Right lobe of liver (tissue), 6 donors: ENCODE measurements at places on chromosomes 4 and X. TPM values are rescaled to one million over a fixed set of nuclear protein-coding genes. Genes with fewer than 3 reads are reported as not detected.

GRCh38 chr4:185119927-185120630 lies 23.0 kb upstream of the SLC25A4 start:
- no peaks in the 10 kb centered on the region for H3K36me3 ChIP-seq
- no peak for DNase-seq
- no peaks in the 10 kb centered on the region for H3K27me3 ChIP-seq
- H3K4me3 ChIP-seq, result no peak overlapping the region
- no peak overlapping the region for H3K27ac ChIP-seq

Gene USO1
- total RNA-seq, result 43.7 TPM

DNA sequence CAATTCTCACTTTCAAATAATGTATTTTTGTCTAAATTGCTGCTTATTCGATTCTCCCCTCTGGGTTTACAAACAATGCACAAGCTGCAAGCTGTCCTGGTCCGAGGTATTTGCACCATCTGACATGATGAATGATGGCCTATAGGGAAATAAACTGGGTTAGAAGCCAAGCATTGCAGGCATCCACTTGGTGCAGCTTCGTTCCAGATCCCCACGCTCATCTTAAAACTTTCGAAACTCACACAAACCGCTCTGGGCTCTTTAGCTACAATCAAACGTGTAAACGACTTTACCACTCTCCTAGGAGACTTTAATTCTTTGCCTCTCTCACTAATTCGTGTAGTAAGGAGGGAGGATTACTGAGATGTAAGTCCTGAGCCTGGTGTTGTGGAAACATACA lies 19.0 kb downstream of the PHKA2 start:
- H3K4me1 ChIP-seq, result peaks cover 9% of the 10 kb centered on the region
- H3K27me3 ChIP-seq, result no peaks in the 10 kb centered on the region
- no peak for DNase-seq
- H3K4me3 ChIP-seq, result no peak overlapping the region

GRCh38 chr4:48025005-48025404 lies 8.4 kb downstream of the NIPAL1 start:
- H3K36me3 ChIP-seq, result no peaks in the 10 kb centered on the region
- H3K27ac ChIP-seq, result no peak overlapping the region
- no peaks in the 10 kb centered on the region for H3K27me3 ChIP-seq
- no peak for DNase-seq

DNA sequence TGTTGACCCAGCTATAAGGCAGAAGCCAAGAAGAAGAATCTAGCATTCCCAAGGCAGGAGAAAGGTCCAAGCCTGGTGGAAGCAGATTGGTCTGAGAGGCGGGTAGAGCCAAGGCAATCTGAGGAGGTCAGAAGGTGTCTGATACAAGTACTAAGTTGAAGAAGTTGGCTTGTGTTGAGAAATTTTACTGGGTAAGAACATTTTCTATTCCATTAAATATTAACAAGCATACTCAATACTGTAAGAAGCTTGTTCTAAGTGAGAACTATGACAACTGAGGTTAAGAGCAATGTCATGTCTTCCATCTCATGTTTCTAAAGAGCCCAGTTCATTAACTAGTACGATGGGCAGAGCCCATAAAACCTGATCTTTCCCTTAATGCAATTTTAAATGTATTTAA lies 75.0 kb downstream of the FAM13A start:
- H3K27me3 ChIP-seq, result no peaks in the 10 kb centered on the region
- H3K4me1 ChIP-seq, result no peaks in the 10 kb centered on the region
- H3K4me3 ChIP-seq, result no peak overlapping the region

Gene MAGEC3
- total RNA-seq, result not detected

Gene DDX53
- not detected for total RNA-seq

Gene NLRP2B
- not detected for total RNA-seq

Gene IL2
- not detected for total RNA-seq

GRCh38 chr4:76457885-76458284 lies 22.9 kb downstream of the SHROOM3 start:
- no peaks in the 10 kb centered on the region for H3K27me3 ChIP-seq
- DNase-seq, result no peak
- H3K27ac ChIP-seq, result no peak overlapping the region
- no peak overlapping the region for H3K4me3 ChIP-seq

DNA sequence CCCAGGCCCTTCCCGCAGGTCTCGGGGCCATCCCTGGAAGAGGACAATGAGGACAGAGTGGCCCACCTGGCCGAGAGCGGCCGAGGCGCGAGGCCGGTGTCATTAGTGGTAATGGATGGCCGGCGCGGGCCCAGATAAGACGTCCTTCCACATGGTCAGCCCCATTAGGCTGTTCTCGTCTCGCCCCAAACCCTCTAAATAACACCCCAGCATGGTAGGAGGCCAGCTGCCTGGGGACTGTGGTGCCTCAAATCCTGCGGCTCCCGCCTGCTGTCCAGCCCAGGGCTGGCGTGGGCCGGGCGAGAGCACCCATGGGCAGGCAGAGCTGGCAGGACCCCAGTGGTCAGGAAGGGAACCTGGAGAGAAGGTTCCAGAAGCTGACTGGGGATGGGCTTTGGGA lies 121.7 kb downstream of the FAM53A start:
- no peaks in the 10 kb centered on the region for H3K4me1 ChIP-seq
- H3K4me3 ChIP-seq, result no peak overlapping the region
- DNase-seq, result no peak

DNA sequence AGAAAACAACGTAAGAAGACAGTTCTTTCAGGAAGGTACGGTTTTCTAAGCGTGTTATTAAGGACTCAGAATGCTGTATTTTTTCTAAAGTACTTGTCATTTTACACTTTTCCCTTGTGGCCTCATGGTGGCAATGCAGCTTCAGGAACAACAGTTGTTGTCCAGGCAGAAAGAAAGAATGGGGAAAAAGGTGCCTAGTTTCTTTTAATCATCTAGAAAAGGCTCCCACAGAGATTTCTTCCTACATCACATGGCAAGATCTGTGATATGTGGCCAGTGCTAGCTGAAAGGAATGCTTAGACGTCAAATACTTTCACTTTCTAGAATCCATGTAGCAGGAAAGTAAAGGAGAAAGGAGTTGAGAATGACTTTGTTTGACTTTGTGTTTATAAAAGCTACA lies 49.0 kb upstream of the TRAM1L1 start:
- H3K4me3 ChIP-seq, result no peak overlapping the region
- H3K27ac ChIP-seq, result no peak overlapping the region
- H3K36me3 ChIP-seq, result no peaks in the 10 kb centered on the region
- H3K27me3 ChIP-seq, result no peaks in the 10 kb centered on the region

DNA sequence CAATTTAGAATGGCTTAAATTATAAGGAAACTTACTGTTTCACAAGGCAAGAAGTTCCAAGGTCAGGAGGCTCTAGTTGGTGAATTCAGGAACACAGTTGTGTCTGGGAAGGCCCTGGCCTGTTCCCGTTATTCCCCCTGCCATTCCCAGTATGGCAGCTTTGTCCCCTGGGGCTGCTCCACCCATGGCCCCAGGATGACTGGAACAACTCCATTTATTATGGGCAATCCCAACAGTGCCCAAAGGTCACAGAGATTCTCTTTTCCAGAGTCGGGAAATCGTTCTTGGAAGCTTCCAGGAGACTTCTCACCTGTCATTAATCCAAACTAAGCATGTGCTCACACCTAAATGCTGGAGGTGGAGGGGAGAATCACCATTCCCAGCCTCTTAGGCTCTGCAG lies 2.8 kb upstream of the PRKG2 start:
- no peak overlapping the region for H3K4me3 ChIP-seq
- H3K27me3 ChIP-seq, result peaks cover 4% of the 10 kb centered on the region
- H3K27ac ChIP-seq, result no peak overlapping the region
- DNase-seq, result no peak
- no peaks in the 10 kb centered on the region for H3K4me1 ChIP-seq

GRCh38 chr4:127131527-127131926 lies 501.2 kb upstream of the INTU start:
- no peaks in the 10 kb centered on the region for H3K27me3 ChIP-seq
- H3K27ac ChIP-seq, result no peak overlapping the region
- H3K4me1 ChIP-seq, result no peaks in the 10 kb centered on the region
- no peaks in the 10 kb centered on the region for H3K36me3 ChIP-seq
- no peak for DNase-seq

DNA sequence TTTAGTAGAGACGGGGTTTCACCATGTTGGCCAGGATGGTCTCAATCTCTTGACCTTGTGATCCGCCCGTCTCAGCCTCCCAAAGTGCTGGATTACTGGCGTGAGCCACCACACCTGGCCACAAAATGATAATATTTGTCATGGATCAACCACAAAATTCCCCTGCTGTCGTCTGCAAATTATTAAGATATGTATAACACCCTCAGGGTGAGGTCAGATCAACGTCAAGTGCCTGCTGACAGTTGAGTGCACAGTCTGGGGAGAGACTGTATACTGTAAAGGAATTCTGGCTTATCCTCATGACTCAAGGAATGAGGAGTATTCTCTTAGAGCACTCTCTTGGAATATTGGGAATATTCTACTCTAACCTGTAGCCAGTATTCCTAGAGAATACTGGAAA lies 11.2 kb downstream of the EPGN start:
- H3K4me3 ChIP-seq, result no peak overlapping the region
- H3K4me1 ChIP-seq, result no peaks in the 10 kb centered on the region
- H3K27ac ChIP-seq, result no peak overlapping the region
- no peaks in the 10 kb centered on the region for H3K36me3 ChIP-seq
- H3K27me3 ChIP-seq, result no peaks in the 10 kb centered on the region
- DNase-seq, result no peak

- no peaks in the 10 kb centered on the region for H3K27me3 ChIP-seq
- no peaks in the 10 kb centered on the region for H3K4me1 ChIP-seq
- no peaks in the 10 kb centered on the region for H3K36me3 ChIP-seq
- H3K4me3 ChIP-seq, result no peak overlapping the region
- no peak for DNase-seq
Measured at GRCh38 chrX:134074151-134074550, 88.8 kb upstream of the GPC3 start.

Gene ARAP2
- total RNA-seq, result 15.4 TPM

DNA sequence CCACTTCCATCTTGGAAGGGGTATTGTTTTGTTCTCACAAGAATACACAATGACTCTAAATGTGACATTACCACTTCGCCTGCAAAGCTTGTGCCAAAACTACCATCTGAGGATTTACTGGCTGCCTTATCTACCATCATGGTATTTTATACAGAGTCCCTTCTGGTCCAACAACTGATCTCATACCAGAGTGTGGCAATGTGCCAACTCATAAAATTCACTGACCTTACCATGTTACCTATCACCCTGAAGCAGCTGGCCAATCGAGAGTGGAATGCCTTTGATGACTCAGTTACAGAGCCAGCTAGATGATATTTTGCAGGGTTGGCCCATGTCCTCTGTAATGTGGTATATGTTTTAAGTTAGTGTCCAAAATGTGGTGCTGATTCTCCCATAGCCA lies 3.8 kb upstream of the SERPINA7 start:
- H3K27me3 ChIP-seq, result peaks cover 5% of the 10 kb centered on the region
- H3K4me1 ChIP-seq, result peaks cover 5% of the 10 kb centered on the region
- no peaks in the 10 kb centered on the region for H3K36me3 ChIP-seq
- H3K4me3 ChIP-seq, result no peak overlapping the region
- H3K27ac ChIP-seq, result no peak overlapping the region

Gene SUPT20HL1
- total RNA-seq, result not detected

DNA sequence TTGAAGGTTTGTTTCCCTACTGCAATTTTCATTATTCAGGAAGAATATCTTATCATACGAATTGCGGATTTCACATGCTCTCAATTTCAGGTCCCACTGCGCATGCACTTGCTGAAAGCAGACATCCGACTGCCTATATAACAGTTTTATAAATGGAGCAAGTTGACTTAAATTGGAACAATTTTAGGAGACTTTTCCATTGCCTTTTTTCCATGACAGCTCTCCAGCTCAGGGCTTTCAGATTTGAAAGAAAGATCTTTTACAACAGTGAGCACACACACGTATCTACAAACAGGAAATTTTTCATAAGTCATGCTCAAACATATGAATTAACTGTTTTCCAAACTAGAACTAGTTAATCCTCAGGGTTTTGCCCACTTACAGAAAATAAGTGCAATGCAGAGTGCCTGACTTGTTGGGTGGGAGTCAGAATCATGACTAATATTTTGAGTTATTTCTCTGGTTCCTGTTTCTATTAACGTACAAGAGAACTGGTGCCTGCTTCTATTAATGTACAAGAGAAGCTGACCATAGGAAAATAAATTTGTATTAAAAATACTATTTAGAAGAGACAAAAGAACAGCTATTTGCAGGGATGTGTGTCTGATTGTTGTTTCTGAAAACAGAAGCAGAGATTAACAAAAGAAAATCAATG lies 137.9 kb downstream of the GPC3 start:
- no peaks in the 10 kb centered on the region for H3K4me1 ChIP-seq
- no peak overlapping the region for H3K27ac ChIP-seq
- no peak for DNase-seq
- no peaks in the 10 kb centered on the region for H3K36me3 ChIP-seq

- DNase-seq, result peak; percentile 40
- H3K4me1 ChIP-seq, result no peaks in the 10 kb centered on the region
- no peaks in the 10 kb centered on the region for H3K36me3 ChIP-seq
- no peak overlapping the region for H3K4me3 ChIP-seq
- H3K27me3 ChIP-seq, result no peaks in the 10 kb centered on the region
Measured at GRCh38 chr4:6372649-6373525, 99.5 kb downstream of the PPP2R2C start.

DNA sequence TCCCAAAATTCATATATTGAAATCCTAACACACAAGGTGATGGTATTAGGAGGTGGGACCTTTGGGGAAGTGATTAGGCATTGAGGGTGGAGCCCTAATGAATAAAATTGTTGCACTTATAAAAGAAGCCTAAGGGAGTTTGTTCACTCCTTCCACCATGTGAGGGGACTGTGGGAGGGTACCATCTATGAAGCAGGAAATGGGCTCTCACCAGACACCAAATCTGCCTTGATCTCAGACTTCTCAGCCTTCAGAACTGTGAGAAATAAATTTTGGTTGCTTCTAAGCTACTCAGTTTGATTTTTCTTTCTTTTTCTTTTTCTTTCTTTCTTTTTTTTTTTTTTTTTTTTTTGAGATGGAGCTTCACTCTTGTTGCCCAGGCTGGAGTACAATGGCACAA lies 116.2 kb upstream of the GPC3 start:
- no peaks in the 10 kb centered on the region for H3K27me3 ChIP-seq
- no peaks in the 10 kb centered on the region for H3K36me3 ChIP-seq
- DNase-seq, result no peak
- H3K4me1 ChIP-seq, result no peaks in the 10 kb centered on the region
- no peak overlapping the region for H3K4me3 ChIP-seq

Gene IGSF1
- 0.42 TPM for total RNA-seq

Gene SRPX
- 9.3 TPM for total RNA-seq

DNA sequence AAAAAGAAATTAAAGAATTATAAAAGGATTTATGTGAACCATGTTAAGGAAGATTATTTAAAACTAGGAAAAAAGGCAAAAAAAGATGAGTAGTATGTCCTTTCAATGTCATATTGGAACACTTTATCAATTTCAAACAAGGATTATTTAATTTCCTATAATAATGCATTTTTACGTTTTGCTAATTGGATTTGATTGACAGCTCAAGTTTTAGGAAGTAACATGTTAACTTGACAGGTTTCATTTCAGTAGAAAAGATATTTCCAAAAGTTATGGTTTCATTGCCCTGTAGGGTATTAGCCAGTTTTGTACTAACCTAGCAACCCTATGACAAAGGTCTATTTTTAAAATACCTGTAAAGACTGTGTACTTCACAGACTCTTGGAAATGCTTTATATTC lies 379.6 kb upstream of the ZFP42 start:
- H3K27ac ChIP-seq, result no peak overlapping the region
- no peaks in the 10 kb centered on the region for H3K27me3 ChIP-seq
- no peaks in the 10 kb centered on the region for H3K4me1 ChIP-seq
